ENCODE measurements at places on chromosomes 5 and 9.

DNA sequence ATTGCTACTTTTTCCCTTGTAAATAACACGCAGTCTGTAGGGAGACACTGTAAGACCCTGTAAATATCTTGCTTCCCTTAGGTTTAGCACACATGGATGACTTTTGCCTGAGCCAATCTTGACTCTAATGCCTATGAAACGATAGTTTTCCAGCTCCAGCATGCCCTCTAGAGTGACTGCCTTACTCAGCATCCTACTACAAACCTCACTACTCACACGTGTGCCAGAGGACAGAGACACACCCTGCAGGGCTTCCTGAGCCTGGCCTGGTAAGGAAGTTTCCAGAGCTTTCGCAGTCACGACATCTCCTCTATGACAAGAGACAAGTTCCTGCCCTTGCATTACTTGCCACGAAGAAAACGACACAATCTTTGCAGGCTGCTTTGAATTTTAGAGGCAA, 138.1 kb downstream of the ATPSCKMT start:
- DNase-seq = peak; percentile 46

- peak; percentile 74 for DNase-seq
Measured at GRCh38 chr9:114155263-114155994, at the start of gene COL27A1. Gene COL27A1, plus strand, starts transcription at chr9:114155537. Its CDS starts 414 bp downstream, at chr9:114155951.

- no peak for DNase-seq
Measured at GRCh38 chr9:103427696-103428095, 432.6 kb downstream of the CYLC2 start.

DNA sequence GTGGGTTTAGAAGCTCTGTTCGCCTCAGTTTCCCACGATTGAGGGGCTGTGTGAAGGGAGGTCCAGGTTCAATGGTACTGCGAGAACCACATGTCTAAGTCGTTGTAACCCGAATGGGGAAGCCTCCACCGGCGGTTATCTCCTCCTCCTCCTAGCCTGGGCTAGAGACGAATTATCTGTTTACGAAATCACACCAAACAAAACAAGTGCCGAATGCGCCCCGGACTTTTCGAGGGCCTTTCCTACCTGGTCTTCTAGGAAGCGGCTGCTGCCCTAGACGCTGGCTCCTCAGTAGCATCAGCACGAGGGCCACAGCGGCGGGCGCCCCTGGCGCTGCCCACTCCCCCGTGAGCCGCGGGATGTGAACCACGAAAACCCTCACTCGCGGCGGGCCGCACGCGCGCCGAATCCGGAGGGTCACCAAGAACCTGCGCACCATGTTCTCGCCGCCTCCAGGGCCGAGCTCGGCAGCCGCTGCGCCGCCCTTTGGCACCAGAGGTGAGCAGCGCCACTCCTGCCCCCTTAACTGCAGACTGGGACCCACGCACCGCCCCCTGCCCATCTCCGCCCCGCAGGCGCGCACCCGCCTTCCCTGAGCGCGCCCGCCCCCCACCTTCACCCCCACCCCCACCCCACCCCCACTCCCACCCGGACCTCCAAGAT, at the start of gene CDKN2A:
Gene CDKN2A, minus strand, starts transcription at position 500 of the 663 bp plus-strand sequence.
- peak; percentile 68 for DNase-seq

DNA sequence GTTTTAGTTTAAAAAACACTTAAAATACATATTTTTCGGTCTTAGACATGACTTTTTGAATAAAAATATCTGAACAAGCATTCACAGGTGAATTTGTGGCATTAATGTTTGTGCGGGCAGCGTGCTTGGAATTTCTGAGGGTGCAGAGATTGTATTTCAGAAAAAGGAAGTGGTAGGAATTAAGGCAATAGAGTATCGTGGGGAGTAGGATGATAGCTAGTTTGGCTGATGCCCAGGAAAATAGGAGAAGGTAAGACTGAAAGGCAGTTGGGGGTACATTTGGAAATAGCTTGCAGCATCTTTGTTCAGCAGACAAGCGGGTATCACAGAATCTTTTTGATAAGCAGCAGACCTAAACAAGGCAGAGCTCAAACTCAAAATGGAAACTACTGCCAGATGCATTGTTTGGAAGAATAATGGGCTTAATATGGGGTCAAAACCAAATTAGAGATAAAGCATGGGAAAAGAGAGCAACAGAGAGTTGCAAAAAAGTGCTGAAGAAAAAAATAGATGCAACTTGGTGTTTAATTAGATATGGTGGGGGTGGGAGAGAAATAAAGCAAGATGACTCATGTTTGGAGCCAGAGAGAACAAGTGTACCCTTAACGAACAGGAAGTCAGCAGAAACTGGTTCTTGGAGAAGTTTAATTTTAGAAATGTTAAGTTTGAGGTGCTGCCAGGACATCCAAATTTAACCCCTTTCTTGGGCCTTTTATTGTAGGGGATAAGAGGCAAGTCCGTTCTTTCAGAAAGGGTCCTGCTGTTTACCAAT, 85.7 kb upstream of the ARRDC3 start:
- peak; percentile 4 for DNase-seq

- DNase-seq = peak; percentile 71
Measured at GRCh38 chr9:22416692-22417060, 29.9 kb upstream of the DMRTA1 start.

DNA sequence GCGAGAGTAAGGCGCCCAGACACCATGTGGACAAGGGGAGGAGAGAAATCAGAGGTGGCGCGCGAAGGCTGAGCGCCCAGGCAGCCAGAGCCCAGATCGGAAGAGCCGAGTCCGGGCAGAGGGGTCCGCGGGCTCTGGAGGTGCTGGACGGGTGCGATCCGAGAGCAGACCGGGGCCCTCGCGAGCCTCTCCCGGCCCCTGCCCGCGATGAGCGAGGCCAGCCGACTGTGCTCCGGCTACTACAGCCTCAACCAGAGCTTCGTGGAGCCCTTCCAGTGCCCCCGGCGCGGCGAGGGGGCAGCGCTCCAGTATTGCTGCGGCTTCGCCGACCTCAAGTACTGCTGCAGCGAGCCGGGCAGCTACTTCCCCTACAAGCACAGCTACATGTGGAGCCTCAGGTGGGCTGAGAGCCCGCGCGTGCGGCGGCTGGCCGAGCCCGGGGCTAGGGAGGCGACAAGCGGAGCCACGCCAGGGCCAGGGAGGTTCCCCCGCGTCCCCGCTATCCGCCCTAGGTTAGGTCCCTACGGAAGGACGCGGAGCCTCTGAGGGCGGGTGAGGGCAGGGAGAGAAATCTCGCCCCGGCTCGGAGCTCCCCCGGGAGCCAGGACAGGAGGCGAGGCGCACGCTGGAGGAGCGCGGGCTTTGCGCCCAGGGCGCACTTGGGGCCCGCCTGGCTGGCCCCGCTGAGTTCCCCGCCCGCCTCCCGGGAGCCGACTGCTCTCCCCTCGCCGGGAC, at the start of gene SHISAL2B:
Gene SHISAL2B, plus strand, starts transcription at position 87 of the 735 bp plus-strand sequence. Its CDS starts 121 bp downstream, at position 208.
- peak; percentile 36 for DNase-seq

DNA sequence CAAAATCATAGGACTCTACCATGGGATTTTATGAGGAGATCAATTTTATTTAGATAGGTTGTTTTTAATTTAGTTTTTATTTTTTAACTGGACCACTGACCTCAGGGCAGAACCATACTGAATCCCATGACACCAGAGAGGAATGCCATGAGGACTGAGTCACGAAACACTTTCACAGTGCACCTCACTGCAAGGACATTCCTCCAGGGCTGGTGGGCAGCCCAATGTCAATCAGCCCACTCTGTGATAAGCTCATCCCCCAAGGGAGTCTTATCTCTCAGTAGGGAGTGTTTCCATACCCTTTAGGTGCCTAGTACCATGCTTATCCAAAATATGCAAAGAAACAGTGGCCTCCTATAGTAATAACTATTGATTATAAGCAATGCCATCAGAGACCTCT, 224.5 kb upstream of the CDH6 start:
- peak; percentile 22 for DNase-seq

DNA sequence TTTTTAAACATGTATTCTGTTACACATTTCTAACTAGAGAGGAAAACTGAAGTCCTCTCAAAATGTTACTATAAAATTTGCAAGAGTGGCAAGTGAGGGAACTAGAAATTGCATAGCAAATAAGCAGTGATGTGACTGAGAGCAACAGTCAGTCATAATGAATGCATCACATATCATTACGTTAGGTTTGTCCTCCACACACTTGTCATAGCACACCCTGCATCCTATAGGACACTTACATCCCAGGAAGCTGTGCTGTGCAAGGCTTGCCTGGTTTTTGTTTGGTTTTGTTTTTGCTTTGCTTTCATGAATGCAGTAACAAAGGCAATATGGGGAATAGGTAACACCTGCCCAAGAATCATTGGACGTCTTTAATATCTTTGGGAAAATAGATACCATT, 10.8 kb downstream of the NFIB start:
- DNase-seq = no peak

GRCh38 chr5:115907177-115907576, 55.1 kb upstream of the LVRN start:
- no peak for DNase-seq

- no peak for DNase-seq
Measured at GRCh38 chr5:1510151-1510561, 13.6 kb downstream of the LPCAT1 start.

DNA sequence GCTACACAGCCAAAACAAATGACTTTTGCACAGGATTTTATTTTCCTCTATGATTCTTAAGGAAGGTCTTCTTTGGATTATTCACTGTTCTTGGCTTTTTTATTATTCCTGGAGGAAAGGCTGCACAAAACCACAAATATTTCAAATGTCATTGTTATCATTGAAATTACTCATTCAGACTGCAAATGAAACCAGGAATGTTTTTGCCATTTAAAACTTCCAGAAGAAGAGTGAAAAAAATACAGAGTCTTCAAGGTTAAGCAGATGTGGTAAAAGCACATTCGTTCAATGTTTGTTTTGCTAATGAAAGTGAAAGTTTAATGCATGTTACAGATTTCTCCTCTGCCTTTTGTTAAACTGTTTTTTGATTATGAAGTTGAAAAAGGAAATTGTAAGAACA, 238.2 kb downstream of the TLE4 start:
- peak; percentile 88 for DNase-seq

- peak; percentile 80 for DNase-seq
Measured at GRCh38 chr9:84271531-84271900, 69.0 kb downstream of the SLC28A3 start.

- DNase-seq = no peak
Measured at GRCh38 chr9:78856144-78856543, 559.2 kb downstream of the PSAT1 start.

- DNase-seq = no peak
Measured at GRCh38 chr5:9429691-9430215, 116.1 kb downstream of the SEMA5A start.

DNA sequence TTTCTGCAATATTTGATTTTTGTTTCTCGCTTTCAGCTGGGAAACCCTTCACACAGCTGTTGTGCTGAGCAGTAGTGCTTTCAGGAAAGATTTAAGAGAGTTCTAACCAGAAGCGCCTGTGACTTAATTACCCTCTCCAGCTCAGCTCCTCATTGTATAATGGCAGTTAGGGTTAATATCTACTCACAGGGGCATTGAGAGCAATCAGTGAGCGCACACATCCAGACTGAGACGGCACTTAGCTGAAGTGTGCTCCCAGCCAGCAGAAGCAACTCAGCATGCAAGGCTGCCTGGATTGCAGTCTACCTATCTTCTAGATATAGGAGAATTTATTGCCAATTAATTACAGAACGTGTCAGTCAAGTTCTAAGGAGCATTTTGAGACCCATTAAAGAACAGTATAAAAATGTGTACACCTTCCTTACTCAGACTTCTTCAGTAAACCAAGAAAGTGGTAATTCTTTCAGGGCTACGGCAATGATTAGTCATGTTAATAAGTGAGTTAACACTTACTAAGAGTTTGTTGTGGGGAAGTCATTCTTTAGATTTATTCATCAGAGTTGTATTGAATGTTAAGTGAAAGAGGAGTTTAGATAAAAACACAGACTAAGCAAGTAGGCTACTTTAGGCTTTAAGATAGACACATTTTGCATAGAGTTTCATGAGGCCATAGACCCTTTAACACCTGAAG, 111.7 kb upstream of the PCAT7 start:
- DNase-seq = no peak

GRCh38 chr9:137757613-137758029, 120.0 kb upstream of the CACNA1B start:
- DNase-seq = peak; percentile 92

DNA sequence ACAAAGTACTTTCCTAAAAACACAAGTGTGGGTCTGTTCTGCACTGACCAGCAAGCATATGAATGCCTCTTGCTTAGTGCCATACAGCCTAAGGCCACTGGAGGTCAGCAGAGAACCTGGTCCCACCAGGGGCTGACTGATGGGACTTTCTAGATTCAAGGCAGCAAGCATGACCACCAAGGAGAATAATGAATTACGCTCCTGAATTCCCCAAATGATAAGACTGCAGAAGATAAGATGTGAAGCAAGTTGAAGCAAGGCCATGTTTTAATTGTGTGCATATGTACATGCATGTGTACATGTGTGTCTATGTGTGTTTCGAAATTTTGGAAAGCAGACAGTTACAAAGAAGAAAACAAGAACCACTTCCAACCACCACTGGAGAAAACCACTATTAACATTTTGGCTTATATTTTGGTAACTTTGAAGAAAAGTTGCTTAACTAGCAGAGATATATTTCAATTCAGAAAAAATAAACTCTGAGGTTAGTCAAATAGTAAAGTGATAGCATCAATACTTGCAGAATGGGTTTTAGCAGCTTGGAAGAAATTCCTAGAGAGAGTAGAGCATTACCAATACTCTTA, 70.5 kb downstream of the ERP44 start:
- peak; percentile 79 for DNase-seq

- DNase-seq = no peak
Measured at GRCh38 chr5:101782352-101783103, 513.6 kb downstream of the SLCO4C1 start.

DNA sequence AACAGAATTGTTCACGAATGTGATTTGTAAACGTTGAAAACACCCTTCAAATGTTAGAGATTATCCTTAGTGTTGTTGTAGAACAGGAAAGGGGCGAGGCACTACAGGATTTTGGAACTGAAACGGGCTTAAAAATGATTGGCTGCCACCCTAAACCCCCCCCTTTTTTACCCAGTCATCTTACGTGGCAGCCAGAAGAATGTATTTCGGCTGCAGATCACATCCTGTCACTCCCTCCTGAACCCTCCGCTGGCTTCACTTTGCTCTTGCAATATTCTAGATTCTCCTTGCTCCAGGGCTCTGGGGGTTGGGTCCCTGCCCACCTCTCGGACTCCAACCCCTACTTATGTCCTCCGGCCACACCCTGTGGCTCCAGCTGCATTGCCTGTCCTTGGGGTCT, 13.9 kb upstream of the UNC5A start:
- DNase-seq = no peak

GRCh38 chr9:38031594-38031993, 37.4 kb downstream of the SHB start:
- DNase-seq = no peak

DNA sequence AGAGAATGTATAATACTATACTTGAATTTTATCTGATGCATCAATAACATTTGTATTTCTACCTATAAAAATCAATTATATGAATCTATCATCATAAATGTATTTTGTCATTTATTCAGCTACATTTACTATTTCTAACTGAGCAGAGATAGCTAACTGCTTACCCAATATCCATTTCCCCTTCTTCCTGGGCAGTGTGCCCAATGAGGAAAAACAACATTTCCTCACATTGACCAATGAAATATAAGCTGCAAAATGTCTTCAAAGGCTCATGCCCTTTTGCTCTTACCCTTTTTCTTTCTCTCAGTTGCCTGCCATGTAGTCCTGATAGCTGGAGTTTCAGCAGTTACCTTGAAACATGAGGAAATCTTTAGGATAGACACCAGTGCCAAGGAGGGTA, 385.8 kb upstream of the PCSK5 start:
- no peak for DNase-seq

GRCh38 chr5:168667301-168667840, 88.2 kb upstream of the PANK3 start:
- no peak for DNase-seq

All from iris pigment epithelial cell (primary cell).